Right atrium auricular region (tissue), 2 donors: ENCODE measurements at places on chromosomes 3 and 15. TPM values are rescaled to one million over a fixed set of nuclear protein-coding genes. Genes with fewer than 3 reads are reported as not detected.

DAZL gene
- not detected for total RNA-seq

CYP8B1 gene
- not detected for total RNA-seq

PCSK6 gene
- 14.4 TPM for total RNA-seq

SLC22A13 gene
- total RNA-seq, result not detected

PLSCR5 gene
- not detected for total RNA-seq

LTF gene
- 0.51 TPM for total RNA-seq

- DNase-seq, result no peak
These were observed 27.7 kb upstream of the KBTBD12 start for GRCh38 chr3:127887321-127887720.

DNA sequence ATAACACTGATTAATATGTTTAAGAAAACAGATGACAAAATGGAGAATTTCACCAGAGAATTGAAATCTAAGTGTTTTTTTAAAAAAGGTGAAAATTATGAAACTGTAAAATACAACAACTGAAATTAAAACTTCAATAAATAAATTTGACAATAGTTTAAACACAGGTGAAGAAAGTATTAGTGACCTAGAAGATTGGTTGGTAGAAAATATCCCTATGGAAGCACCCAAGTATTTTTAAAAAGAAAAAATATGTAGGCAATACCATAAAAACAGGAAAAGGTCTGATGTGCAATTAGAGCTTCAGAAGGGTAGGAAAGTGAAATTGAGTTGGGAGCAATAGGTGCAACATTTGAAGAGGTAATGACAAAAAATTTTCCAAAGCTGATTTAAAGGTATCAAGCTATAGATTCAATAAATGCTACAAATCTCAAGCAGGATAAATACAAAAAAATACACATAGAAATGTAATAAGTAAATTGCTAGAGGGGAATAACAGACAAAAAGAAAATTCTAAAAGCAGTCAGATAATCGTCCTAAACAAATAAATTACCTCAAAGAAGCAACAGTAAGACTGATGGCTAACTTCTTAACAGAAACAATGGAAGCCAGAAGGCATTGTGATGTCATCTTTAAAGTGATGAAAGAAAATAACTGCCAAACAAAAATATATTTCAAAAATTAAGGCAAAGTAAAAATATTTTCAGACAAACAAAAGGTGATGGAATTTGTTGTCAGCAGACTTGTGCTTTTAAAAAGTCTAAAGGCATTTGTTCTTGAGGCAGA is 9.5 kb upstream of the IL12A start:
- no peak for DNase-seq
